ENCODE measurements at places on chromosomes 7 and 10.

- no peak for DNase-seq
Measured at GRCh38 chr7:140192176-140192575, 15.4 kb upstream of the KDM7A start.

GRCh38 chr7:155168597-155169480, 98.7 kb downstream of the HTR5A start:
- no peak for DNase-seq

DNA sequence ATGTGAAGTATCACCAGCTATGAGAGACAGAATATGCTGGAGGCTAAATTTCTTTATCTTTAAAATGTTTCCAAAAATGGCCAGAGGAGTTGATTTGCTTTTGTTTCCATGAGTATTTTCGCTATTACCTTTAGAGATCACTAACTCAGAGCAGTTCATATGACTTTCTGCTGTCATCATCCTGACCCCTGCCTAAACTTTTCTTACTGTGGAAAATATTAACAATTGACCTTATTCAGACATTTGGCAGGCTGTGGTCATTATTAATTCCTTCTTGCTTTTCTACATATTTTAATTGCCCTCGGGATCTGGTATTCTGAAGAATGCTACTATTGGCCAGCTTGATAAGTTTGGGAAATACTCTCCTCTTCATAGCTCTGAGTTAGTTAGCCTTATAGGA, 156.5 kb downstream of the EXOC4 start:
- no peak for DNase-seq

DNA sequence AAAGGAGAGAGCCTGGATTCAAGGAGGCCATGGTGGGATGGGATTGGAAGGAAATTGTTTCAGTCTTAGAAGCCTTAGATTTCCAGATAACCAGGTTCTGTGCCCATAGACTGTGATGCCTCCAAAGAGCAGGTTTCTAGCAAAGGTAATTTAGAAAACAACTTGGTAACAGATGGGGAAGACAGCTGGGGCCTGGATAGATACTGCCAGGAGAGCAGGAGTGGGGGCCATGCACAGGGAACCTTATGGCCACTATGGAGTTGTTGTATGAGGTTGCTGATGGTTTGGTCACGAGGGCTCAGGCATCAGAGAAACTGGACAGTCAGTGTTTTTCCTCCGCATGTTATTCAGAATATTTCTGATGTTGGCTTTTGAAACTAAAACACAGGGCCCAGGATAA, 901.9 kb downstream of the LRMDA start:
- no peak for DNase-seq

DNA sequence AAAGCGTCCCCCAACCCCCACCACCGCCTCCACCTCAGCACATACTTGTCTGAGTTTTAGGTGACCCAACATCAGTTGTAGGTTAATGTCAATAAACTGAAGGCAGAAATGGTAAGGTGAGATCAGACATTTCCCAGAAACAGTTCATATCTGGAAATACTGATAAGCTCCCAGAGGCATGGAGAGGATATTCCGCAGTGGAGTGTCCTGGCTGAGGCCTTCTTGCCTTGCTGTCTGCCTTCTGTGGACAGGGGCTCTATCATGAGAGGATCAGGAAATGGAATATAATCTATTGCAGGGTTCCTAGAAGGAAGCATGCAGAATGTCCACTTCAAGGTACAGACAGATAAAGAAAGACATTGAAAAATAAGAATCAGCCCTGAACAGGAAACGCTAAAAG, 473.3 kb upstream of the MKI67 start:
- no peak for DNase-seq

DNA sequence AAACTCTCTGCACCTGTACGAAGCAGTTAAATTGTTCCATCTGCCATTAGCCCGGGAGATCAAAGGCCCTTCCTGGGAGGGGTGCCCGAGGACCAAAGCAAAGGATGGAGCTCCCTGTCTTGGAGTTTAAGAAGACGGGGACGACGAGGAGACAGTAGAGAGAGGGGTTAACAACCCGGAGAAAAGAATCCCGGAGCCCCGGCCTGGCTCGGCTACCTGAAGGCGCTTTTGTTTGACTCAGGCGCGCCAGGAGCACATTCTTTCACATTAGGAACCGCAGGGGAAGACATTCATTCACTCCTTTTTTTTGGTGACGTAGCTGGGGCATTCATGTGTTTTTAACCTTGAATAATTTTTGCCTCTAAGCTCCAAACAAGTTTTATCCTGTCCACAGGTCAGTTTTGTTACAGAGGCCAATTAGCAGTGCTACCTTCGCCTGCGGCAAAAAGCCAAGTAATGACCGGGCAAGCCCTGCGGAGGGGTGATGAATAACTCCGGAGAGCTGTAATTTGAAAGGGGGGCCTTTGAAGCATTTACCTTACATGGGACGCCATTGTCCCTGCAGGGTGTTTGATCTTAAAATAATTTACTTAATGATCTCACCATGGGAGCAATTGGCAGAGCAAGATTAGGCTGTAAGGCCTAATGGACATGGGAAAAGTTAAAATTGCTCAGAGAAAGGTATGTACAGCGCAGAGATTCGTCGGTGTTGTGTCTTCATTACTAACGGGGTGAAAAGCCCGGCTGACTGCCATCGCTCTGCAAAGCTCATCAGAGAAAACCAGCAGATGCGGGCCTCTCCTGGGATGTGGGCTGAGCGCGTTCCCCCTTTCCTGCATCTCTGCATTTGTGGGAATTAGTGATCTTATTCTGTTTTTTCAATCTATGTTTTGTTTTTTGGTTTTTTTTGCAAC, 258.0 kb upstream of the SP4 start:
- no peak for DNase-seq

DNA sequence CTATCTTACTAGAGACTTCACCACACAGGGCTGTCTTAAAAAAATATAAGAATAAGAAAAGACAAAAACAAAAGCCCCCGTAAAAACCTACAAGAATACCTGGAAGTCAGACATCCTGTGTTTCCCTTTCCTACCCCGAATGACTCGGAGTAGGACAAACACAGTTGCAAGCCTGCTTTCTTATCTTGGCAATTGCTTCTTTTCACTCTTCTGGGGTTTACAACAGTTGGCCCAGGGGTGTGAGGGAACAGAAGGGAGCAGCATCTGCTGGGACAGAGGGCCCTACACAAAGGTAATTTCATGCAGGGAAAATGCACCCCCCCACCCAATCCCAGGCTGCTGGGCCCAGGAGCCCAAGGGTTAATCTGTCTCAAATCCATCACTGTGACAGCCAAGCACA, 220.6 kb downstream of the ARHGAP12 start:
- no peak for DNase-seq

- DNase-seq, result no peak
Measured at GRCh38 chr7:376306-377079, 86.5 kb downstream of the FOXL3 start.

GRCh38 chr7:22452142-22452959, 47.6 kb downstream of the STEAP1B start:
- peak; percentile 21 for DNase-seq

DNA sequence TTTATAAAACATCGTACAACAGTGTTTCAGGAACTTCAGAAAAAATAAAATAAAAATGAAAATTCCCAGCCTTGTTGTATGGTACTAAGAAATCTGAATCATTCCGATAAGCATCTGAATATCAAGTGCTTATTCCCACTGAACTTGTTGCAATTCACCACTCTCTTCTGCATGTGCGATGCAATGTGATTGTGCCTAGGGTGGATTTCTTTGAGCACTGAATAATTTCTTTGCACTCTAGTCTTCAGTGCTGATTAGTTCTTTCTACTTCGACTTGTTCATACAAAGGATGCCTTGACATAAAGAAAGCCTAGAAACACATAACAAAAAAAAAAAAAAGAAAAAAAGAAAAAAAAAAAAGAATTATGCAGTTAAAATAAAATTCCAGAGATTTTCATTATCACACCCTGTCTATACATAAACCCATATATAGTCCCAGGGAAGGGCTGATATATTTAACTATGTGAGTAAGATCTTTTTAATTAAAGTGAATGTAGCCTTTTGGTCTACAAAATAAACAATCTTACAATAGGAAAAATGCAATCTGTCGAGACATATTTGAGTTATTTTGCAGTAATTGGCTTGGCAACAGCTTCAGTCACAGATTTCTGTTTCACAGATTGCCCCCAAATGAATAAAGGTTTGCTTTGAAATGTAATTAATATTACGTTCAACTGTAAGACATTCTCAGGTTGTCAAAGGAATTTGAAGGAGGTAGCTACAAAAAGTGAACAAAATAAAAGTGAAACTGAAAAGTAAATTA, 1118.9 kb upstream of the CELF2 start:
- no peak for DNase-seq

DNA sequence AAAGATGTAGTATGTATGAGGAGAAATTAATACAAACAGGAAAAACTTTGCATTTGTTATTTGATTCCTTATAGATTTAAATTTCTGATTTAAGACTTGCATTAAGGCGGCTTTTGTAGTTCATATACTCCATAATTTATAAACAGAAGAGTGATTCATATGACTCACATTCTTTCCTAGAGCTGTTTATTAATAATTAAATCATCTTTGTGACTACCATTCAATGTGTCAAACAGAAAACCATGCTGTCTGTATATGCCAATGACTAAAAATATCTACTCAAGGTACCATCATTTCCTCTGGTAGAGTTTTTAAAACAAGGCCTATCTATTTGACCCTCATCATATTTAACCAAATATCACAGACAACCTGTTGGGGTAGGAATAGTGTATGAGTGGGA, 501.7 kb downstream of the PARD3 start:
- DNase-seq, result no peak

DNA sequence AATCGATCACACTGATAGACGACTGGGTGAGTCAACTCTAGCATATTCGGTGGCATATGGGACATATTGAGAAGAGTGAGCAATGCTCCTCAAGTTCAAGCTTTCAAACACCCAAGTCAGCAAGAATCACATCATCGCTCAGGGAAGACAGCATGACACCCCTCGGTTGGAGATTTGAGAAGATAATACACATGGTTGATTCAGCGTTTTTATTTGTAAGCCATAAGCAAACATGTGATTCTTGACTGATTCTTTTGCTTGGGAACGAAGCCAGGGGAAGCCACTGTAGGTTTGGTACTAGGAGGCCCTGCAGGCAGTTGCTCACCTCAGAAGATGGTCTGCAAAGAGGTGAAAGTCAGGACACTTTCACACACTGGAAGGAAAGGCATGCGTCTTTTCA, 12.6 kb downstream of the UCMA start:
- no peak for DNase-seq

GRCh38 chr7:110885474-110885873, 205.5 kb upstream of the LRRN3 start:
- no peak for DNase-seq

DNA sequence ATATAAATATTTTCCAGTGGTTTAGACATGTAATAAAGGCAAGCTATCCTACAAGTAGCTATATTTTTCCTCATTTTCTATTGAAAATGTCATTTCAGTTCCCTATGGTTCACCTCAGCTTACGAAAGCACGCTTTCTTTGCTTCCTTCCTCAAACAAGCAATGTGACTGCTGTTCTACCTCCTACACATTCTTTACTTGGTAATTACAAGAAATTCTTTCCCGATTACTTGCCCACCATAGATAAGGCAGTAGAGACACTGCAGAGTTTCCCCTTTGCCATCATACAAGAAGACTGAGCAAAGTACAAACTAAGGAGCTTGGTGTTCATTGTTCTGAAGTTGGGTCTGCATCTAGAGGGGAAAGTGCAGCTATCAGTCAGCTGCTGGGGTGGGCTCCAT, 249.4 kb downstream of the CRPPA start:
- no peak for DNase-seq

DNA sequence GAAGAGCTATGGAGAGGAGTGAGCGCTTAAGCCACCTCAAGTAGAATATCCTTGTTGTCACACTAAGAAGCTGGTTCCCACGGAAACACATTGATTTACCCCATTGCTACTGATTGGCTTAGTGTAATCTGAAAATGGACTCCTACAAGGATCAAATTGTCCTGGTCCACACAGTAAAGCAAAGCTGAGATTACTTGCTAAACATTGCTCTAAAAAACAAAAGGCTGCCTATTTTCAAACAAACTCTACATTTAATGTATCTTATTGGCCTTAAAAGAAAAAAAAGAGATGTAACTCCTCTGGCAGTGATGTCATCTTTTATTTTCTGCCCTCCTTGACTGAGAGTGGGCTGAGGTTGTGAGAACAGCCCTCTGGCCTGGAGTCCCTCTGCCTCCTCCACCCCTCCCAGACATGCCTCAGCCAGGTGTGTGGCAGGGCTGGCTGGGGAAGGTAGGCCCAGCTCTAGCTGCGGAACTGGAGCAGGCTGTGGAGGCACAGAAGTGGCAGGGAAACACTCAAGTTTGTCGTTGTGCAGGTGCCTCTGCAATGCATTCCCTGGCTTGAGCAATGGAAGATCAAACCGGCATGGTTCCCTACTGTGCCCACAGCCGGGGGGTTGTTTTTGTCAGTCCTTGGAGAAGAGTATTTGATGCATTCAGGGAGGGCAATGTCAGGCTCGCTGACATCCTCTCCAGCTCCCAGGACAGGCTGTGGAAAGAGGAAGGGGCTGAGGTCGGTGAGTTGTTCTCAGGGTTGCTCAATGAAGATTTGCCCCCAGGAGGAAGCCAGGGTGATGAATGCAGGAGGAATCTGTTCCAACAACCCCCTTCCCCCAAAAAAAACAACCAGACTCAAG, 9.1 kb downstream of the KLF6 start:
- peak; percentile 50 for DNase-seq

DNA sequence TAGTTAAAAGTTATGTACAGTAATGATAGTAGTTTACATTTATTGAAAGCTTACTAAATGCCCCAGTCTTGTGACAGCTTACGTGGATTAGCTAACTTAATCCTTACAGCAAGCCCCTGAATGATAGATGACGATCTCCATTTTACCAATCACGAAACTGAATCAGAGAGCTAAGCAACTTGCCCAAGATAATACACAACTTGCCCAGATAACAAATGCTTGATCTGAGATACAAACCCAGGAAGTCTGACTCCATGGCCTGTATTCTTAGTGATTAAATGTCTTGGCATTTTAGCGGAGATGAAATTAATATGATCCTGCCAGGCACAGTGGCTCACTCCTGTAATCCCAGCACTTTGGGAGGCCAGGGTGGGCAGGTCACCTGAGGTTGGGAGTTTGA, 46.9 kb upstream of the FMC1 start:
- no peak for DNase-seq

GRCh38 chr7:2802504-2803341, 41.4 kb downstream of the GNA12 start:
- peak; percentile 69 for DNase-seq

DNA sequence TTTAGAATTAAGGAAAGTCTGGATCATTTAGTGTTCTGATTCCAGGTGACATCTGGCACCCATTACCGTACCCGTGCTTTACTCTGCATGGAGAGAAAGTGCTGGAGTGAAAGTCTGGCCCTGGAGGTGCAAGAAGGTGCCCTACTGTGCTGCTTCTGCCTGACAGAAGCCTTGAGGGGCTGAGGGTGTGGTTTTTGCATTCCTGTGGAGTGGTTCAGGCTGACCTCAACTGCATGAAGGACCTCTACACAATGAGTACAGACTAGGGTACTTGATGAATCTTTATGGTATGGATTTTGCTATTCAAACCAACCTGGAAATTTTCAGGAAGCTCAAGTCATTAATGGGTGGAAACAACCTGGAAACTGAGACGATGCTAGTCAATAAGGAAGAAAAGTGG, 45.1 kb upstream of the GSAP start:
- no peak for DNase-seq

- DNase-seq, result no peak
Measured at GRCh38 chr7:77888998-77889397, 90.4 kb downstream of the PHTF2 start.

- DNase-seq, result no peak
Measured at GRCh38 chr10:126210051-126210651, 178.1 kb downstream of the ADAM12 start.
